ENCODE measurements at places on chromosomes 12 and 14.
A peak's percentile ranks its signal among the peaks of the same experiment; 100 is the strongest.

DNA sequence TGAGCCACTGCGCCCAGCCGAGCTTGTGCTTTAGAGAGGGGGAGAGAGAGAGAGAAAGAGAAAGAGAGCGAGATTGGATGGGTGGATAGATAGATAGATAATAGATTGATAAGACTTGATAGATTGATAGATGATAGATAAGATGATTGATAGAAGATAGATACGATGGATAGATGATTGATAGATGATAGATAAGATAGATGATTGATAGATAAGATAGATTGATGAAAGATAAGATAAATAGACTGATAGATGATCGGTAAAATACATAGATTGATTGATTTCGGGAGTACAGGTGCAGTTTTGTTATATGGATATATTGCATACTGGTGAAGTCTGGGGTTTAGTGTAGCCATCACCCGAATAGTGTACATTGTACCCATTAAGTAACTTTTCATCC is 65.9 kb downstream of the SPRING1 start:
- no peak for DNase-seq

- DNase-seq, result no peak
Observed at GRCh38 chr14:61505815-61506809, 184.7 kb downstream of the PRKCH start.

- no peak for DNase-seq
Observed at GRCh38 chr12:80857311-80857710, 80.4 kb downstream of the LIN7A start.

- no peak for DNase-seq
Observed at GRCh38 chr12:32768518-32768917, 12.8 kb upstream of the YARS2 start.

DNA sequence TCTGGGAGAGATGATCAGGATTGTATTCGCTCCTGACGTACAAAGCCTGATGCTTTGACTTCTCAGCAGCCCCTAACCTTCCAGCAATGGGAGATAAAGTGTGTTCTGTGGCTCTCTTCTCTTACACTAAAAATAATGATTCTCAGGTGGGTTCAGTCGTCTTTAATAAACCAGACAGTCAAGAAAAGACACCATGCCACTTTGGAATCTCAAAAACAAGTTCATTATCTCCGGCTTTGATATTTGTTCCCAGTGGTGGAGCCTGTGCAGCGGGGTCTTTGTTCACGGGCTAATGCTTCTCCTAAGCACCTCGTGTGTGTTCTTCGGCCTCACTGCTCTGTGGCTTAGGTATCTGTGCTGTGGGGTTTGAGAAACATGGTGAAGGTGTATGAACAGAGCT is 1.6 kb downstream of the ACVR1B start:
- no peak for DNase-seq

DNA sequence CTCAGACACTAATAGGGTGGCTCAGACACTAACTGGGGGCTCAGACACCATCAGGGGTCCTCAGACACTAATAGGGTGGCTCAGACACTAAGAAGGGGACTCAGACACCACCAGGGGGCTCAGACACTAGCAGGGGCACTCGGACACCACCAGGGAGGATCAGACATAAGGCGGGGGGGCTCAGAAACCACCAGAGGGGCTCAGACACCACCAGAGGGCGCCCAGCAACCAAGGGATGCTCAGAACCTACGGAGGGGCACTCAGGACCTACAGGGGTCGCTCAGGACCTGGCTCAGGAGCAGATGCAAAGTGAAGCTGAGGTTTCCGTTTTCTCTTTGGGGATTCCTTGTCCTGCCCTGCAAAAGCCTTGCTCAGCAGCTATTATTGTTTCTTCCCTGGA is 448.5 kb downstream of the TMEM121 start:
- no peak for DNase-seq

GRCh38 chr12:104569346-104570173 is 112.8 kb downstream of the CHST11 start:
- peak; percentile 39 for DNase-seq
